ENCODE measurements at places on chromosomes 2 and 18.

- no peak for DNase-seq
These were observed 1.0 kb downstream of the CD8A start for GRCh38 chr2:86789687-86790133.

- DNase-seq = no peak
These were observed 18.4 kb upstream of the KIAA2012 start for GRCh38 chr2:202054679-202055078.

- DNase-seq = no peak
These were observed 321.3 kb downstream of the PID1 start for GRCh38 chr2:228949831-228950230.

DNA sequence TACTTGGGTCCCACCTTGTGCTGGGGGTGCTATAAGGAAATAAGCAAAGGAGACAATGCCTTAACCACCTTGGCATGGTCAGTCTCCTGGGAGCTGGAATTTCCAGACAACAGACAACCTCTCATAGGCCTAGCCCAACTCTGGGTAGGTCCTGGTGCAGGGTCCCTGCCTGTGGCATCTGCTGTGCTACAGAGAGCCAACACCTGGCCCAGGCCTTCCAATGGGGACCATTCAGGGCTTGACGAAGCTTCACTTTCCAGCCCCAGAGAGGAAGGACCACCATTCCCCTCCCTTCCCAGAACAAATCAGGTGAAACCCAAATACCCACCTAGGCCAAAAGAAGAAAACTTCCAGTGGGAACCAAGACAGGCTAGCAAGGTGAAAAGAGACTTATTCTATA is 82.8 kb downstream of the SMAD7 start:
- no peak for DNase-seq

GRCh38 chr2:237474931-237475703 is 11.9 kb upstream of the MLPH start:
- DNase-seq = peak; percentile 63

DNA sequence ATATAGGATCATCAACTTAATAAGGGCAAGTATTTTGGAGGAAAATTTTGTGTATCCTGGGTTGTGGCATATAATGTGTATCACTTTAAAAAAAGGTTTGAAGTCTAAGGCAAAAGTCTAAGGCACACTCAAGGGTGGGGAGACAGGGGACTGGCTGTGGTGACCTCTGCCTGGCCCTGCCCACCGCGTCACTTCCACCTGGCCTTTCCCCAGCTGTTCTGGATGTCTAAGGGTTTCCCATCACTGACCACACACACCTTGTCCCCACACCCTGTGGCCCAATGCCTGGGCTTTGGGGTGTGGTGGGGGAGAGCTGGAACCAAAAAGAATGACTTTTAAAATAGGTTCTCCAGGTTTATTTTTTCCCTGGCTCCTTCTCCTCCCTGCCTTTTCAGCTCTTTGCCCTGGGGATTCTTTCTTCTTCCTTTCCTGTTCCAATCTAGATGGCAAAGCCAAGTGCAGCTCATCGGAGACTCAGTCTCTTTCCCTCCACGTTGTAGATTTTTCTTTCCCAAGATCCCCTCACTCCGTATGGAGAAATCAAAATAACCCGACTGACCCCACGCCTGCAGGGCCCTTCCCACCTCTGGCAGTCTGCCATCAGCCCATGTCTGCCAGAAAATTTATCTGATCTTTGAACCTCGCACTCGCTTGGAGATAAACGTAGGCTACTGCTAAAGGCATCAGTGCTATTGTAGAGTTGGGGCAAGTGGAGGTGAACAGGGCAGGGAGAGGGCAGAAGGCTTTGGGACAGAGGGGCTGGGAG is 257.2 kb downstream of the DYSF start:
- DNase-seq = no peak

- no peak for DNase-seq
These were observed 106.1 kb downstream of the ETAA1 start for GRCh38 chr2:67503066-67503795.

GRCh38 chr2:158743879-158744278 is 51.2 kb upstream of the DAPL1 start:
- no peak for DNase-seq

GRCh38 chr2:9738535-9739496 is 104.5 kb upstream of the TAF1B start:
- no peak for DNase-seq

- no peak for DNase-seq
These were observed 1.9 kb downstream of the CLK1 start for GRCh38 chr2:200862532-200863000.

DNA sequence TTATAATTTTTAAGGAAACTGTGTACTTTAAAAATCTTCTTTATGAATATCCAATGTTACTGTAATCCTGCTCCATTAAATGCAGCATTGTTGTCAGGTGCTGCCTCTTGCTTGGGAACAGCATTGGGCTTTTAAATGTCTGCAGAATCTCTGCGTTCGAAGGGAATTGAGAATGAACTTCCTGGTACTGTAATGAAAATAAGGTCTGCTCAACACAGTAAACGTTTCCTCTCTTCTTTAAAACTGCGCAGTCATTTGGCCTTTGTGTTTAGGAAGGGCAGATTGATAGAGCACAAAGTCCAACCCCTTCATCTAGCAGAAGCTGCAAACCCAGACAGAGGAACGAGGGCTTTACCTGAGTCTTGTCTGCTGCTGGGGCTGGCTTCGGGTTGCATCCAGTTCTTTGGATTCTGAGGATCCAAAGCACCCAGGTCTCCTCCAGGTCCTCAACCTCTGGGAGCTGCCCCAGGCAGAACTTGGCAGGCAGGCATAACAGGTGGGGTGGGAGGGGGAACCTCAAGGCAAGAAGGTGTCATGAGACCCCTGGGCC is 104.5 kb downstream of the UGGT1 start:
- DNase-seq = no peak

GRCh38 chr2:197888321-197888720 is 83.9 kb downstream of the PLCL1 start:
- DNase-seq = no peak

- DNase-seq = no peak
These were observed 398.3 kb downstream of the ALK start for GRCh38 chr2:29522951-29523669.

DNA sequence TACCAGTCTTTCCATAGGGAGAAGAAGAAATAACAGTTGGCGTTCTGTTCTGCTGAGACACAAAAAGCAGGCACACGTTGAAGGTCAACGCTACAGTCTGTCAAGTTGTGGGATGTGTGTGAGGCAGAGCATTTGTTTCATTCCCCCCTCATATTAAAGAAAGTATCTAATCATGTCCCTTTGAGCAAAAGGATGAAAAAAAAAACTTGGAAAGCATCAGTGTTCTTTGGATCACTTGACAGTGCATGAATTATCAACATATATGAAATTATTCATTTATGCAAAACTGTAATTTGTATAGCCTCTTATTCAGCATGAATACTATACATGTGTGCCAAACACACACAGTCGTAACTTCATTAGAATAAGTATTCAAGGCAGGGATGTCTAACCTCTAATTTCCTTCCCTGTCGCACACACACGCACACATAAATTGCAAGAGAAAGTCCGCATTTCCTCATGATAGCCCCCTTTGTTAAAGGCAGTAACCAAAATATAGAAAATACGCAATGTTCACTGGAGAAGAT is 228.6 kb downstream of the RND3 start:
- no peak for DNase-seq

DNA sequence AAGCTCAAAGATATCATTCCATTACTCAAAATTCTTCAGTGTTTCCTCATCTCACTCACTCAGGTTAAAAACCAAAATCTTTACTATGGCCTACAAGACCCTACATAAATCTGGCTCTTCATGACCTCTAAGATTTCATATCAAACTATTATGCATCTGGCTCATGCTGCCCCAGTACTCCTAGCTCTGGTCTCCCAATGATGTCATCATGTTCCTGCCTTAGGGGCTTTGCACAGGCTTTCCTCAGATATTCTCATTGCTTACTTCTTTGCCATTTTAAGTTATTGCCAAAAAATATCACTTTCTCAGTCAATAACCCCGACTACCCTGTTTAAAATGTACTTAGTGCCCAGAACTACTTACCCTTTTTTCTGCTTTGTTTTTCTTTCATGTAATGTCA is 33.0 kb upstream of the SPOPL start:
- no peak for DNase-seq

DNA sequence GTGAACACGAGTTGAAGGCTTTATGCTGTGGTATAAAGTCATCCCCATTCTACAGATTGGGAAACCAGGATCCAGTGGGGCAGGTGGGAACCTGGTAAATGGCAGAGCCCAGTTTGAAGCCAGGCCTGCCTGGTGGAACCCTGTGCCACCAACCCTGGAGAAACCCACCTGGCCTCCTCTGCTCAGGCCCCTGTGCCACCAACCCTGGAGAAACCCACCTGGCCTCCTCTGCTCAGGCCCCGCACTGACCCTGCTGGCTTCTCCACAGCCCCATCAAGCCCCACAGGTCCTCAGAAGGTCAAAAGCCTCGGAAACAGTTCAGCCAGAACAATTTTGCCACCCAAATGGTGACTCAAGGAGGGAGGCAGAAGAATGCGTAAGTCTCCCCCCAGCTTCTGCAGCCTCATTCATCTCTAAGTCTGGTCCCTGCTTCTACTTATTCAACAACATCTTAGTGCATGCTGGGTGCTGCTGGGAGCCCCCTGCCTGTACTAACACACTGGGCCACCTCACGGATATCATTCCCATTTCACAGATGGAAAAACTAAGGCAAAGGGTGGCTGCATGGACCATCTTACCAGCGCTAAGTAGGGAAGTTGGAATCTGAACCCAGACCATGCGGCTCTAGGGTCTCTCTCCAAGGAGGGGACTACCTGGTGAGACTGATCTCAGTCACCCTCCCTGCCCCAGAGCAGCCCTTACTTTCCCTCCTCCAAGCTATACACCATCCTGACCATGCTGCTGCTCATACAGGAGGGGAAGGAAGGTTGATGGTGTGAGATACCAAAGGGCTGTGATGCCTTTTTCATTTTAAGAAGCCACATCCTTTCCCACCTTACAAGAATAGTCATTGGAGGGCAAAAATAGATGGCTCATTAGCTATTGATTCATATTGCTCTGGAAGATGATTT is 93.7 kb upstream of the ID2 start:
- no peak for DNase-seq

Data from putamen (tissue), 1 donor.